ENCODE measurements at places on chromosomes 16 and 17.

DNA sequence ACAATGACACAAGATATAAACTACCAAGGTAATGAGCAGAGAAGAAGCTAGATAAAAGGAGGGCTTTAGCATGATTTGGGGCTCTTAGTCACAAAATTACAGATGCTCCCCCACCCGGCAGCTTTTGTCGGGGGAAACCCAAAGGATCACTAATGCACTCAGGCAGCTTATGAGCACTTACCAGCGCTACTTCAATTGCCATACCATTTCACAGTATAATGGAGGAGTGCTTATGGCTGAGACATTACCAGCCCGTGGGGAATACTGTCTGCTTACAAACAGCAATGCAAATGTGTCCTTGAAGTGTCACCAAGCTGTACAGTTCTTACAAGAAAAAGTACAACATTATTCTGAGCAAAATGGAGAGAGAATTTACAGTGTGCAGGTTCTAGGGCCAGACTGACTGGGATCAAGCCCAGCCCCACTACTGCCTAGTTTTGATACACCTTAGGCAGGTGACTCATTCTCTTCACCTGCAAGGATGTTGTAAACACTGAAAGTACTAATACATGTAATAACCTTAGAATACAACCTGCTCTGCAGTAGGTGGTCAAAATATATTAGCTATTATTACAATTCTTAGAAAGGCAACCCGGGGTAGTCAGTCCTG, 16.3 kb downstream of the ANKFY1 start:
- DNase-seq: no peak

- peak; percentile 91 for DNase-seq
Measured at GRCh38 chr17:7889166-7889955, 772 bp downstream of the CHD3 start.

GRCh38 chr17:45172541-45173286, 11.0 kb downstream of the HEXIM2 start:
- DNase-seq: peak; percentile 74

DNA sequence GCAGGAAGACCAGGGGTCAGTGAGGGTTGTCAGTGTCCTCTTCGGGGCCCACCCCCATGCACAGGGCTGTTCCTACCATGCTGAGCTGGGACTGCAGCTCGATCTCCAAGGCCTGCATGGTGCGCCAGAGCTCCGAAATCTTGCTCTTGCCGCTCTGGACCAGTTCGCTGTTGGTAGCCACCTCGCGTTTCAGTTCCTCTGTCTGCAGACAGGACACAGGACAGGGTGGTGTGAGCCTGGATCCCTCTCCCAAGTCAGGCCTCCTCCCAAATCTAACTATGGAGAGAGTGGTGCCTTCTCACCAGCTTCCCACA, 90.9 kb downstream of the GOSR1 start:
- DNase-seq: no peak

DNA sequence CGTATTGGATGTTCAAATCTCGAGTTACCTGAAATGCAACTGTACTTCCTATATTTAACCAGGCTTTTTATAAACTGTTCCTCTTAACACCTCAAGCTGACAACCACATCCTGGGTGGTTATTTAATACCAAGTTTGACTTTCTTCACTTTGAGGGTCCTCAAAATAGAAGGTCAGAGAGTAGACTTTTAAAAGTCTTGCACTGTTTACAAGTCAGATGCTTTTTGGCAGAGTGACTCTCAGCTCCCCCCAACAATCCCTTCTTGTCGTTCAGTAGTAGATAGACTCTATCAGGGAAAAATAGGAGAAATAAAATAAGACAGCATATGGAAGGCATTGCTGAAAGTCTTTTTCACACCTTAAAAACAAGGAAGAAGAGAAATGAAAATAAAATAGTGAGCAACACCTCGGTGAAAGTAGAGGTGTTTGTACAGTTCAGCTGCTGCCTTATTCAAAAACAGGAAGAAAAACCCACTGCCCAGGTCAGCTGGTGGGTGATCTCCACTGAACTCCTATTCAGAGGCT, 650.4 kb downstream of the WWOX start:
- DNase-seq: no peak

- DNase-seq: no peak
Measured at GRCh38 chr16:2825906-2826305, 4.2 kb upstream of the ZG16B start.
